ENCODE measurements at places on chromosomes 4 and X.

- no peak for DNase-seq
These were observed 60.0 kb downstream of the PPP3CA start for GRCh38 chr4:101287324-101287723.

DNA sequence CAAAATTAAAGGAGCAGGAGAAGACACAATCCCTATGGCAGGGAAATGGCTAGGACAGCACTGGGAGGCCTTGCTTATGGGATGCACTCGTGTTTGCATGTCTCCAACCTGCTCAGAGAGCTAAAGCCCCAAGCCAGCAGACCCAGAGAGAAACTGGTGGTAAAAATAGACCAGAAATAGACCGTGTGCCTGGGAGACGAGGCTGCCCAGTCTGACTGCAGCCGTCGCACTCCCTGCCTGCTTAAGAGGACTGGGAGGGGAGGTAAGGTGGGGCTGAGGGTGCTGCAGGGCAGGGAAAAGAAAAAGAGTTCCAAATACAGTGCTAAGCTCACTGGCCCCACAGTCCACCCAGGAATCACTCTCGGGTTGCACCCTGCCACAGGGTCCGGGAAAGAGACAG lies 633.5 kb downstream of the BCOR start:
- no peak for DNase-seq

DNA sequence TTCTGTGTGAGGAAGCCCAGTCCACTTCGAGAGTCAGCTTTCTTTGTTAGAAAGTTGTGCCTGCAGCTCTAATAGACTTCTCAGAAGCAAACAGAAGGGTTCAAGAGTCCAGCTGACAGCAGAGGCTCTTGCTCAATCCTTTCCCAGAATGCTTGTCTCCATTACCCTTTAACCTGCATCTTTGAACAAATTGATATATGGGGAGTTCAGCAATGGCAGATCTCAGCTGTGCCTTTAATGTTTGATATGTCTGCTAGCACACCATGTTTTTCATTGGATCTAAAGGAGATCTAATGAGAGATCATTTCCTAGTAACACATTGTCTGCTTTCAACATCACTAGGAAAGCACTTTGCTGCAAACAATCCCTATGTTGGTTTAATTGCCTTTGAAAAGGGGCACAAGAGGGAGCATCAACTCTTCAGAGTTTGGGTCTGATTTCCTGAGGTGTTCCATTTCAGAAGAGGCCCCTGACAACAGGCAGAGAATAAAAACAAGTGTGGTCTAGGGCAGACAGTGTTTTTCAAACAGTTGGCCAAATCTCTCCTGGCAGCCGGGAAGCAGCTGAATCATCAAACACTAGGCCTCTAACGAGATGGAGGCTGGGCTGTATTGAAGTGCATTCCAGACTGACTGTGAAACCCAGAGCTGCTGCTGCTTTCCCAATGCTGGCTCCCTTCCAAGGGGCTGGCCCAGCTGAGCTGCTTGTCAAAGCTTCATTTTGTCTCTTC lies 55.5 kb downstream of the LUZP4 start:
- peak; percentile 94 for DNase-seq

GRCh38 chr4:17497890-17498523 lies 13.9 kb downstream of the QDPR start:
- no peak for DNase-seq

- DNase-seq, result no peak
These were observed 47.7 kb downstream of the MANBA start for GRCh38 chr4:102713096-102713495.

DNA sequence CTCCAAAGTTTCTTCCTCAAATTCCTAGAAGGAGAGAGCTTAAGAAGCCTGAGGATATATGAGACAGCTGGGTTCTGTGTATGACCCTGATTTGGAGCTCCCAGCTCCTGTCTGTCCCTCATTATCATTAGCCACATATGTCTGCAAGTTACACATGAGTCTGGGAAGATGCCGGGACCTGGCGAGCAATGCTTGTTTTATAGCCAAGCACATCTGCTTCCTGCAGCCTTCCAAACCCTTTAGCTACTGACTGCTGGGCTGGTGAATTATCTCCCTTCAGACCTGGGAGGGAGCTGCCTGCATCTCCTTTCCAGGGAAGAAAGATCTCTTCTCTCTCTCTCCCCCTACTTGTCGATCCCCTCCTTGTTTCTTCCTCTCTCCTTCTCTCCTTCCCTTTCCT lies 556.7 kb upstream of the BOD1L1 start:
- DNase-seq, result no peak

DNA sequence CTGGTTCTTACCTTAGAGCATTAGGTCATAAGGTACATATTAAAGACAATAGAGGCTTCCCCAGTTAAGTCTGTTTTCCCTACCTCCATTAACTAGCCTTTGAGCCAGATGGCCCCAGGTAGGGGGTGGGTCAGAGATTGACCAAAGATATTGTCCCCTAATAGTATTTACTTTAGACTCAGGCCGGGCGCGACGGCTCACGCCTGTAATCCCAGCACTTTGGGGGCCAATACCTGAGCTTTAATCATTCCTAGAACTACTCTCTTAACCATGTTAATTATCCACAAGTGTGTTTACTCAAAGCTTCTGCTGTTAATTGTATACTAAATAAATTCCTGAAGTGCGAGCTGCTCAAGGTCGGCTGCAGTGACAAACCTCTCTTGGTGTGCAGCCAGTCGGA lies 28.0 kb upstream of the AMBN start:
- no peak for DNase-seq

- DNase-seq, result no peak
These were observed 10.9 kb upstream of the FGF16 start for GRCh38 chrX:77436271-77436670.

DNA sequence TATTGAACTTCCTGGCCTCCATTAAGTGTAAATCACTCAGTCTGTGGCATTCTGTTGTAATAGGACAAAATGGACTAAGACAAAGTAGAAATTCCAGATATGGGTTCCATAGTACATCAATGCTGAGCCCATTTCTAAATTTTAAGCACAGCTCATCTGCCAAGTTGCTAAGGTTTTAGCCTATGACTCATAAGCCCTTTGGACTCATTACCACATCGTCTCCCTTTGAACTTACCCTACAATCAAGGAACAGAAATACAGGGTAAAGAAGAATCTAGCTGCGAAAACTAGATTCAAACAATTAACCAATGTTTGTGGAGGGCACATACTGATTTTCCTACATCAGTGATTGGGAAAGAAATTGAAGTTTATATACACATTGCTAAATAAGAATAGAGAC lies 31.8 kb downstream of the NAA11 start:
- DNase-seq, result no peak

GRCh38 chr4:144681806-144682205 lies 35.9 kb downstream of the HHIP start:
- no peak for DNase-seq

DNA sequence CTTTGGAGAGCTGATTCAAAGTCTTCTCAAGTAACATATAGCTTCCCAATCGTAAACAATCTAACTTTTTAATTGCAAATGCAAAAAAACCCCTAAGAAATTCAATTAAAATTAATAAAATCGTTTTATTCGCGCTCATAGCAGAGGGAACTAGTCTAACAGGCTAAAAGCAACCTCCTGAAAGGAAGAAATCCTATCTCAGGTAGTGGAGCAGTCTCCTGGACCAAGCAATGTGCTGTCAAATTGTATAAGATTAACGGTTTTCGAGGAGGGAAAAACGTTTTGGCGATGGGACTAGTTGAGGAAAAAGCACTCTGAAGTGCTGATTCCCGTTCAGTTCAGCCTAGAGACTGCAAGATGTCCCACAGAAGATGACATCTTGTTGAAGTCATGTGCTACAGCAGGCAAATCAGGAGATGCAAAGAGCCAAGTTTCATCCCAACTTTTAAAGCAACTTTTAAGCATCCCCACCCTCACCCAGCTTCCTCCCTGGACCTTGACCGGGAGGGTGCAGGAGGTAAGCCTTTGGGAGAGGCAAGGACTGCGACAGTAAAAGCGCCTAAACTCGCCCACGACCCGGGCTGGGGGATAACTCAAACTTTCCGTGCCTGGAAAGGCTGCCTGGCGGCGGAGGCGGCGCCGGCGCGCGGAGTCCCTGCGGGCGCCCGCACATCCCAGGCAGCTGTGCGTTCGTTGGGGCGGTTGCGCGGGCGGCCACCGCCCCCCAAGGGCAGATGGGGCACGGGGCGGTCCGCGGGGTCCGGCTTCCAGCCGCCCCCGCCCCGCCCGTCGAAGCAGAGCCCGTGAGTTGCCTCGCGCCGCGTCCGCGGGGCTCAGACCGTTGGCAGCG lies 784 bp downstream of the MAP7D3 start:
- peak; percentile 10 for DNase-seq

GRCh38 chr4:74294681-74295080 lies 13.6 kb upstream of the EPGN start:
- no peak for DNase-seq

GRCh38 chr4:180407275-180407885 lies 1835.8 kb upstream of the TENM3 start:
- DNase-seq, result peak; percentile 37

DNA sequence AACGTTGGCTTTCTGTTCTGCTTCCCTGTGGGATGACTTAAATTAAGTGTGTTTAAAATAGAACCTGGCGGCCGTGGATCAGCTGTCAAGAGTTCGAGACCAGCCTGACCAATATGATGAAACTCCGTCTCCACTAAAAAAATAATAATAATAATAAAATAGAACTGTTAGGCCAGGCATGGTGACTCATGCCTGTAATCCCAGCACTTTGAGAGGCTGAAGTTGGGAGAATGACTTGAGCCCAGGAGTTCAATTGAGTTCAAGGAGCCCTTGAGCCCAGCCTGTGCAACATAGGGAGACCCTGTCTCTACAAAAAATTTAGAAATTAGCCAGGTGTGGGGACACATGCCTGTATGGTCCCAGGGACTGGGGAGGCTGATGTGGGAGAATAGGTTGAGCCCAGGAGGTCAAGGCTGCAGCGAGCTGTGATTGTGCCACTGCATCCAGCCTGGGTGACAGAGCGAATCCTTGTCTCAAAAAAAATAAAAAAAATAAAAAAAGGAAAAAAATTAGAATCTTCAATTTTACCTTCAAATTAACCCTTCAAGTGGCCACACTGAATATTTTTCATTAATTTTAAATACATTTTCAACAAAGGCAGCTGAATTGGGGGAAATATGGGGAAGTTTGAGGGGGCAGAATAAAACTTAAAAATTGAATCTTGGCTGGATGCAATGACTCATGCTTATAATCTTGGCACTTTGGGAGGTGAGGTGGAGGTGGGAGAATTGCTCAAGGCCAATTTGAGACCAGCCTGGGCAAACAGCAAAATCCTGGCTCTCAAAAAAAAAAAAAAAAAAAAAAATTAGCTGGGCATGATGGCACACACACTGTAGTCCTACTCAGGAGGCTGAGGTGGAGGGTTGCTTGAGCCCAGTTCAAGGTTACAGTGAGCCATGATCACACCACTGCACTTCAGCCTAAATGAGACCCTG lies 31.8 kb upstream of the HSD17B13 start:
- DNase-seq, result no peak

DNA sequence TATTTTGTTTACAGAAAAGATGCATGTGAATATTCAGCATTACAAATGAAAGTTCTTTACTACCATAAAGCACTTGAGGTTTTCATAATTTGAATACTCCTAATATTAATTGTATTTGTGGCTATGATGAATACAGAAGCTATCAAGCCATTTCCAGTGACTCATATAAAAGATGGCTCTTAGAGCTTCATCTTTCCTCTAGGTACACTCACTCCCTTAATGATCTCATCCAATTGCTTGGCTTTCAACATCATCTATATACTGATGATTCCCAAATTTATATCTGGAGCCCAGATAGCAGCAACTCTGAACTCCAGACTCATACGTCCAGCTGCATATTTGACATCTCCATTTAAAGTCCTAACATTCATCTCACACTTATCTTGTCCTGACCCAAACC lies 183.4 kb upstream of the FAM241A start:
- no peak for DNase-seq

- DNase-seq, result no peak
These were observed 2.8 kb upstream of the NKX1-1 start for GRCh38 chr4:1409079-1409478.

DNA sequence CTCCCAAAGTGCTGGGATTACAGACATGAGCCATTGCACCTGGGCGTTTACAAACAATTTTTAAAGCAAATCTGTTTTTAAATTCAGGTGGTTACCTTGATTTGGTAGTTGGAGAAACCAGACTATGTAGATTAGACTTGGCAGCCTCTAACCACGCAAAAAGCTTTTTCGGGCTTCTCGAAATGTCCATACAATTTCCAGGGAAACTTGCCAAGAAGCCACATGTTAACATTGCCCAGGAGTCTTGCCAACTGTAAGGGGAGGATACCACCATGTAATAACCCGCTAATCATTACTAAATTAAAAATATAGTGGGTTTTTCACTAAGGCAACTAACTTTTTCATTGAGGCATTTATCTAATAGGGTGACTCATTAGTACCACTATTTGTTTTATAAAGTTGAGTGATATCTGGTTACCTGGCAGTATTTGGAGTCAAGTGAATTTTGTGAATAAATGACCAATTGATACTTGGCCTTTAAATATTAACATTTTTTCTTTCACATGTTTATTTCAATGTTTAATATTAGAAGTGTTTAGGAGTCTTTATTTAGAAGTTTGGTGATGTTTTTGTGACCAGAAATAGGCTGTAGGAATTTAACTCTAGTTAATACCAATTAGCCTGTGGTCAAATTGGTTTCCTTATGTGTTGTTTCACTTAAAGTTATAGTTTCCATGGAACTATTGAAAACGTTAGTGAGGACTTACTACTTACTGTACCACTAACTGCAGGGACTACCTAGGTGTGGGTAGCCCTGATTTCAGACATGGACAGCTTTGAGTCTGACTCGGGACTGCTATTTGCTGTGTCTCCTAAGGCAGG lies 61.3 kb downstream of the CLDN34 start:
- no peak for DNase-seq

- peak; percentile 34 for DNase-seq
These were observed 121.6 kb upstream of the FAT1 start for GRCh38 chr4:186845137-186845842.

GRCh38 chr4:101254776-101255175 lies 92.5 kb downstream of the PPP3CA start:
- DNase-seq, result no peak
